ENCODE measurements at places on chromosomes 6 and 20. TPM values are rescaled to one million over a fixed set of nuclear protein-coding genes. Genes with fewer than 3 reads are reported as not detected.

DNA sequence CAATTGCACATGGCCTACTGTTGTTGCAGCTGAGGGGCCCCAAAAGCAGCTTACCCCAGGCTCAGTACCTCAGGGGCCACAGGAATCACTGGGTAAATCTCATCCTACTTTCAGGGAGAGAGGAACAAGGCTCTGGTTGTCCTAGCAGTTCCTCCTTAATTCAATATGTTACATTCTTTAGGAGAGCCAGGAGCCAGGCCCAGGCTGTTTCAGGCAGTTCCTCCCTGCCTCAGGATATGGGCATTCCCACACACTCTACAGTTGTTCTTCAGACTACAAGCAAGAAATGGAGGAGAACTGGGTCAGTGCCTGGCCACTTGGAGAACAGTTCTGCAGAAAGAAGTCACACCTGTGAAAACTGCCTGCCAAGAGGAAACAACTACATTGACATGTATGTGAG is 9.6 kb upstream of the BTN3A2 start:
- no peak for DNase-seq

DNA sequence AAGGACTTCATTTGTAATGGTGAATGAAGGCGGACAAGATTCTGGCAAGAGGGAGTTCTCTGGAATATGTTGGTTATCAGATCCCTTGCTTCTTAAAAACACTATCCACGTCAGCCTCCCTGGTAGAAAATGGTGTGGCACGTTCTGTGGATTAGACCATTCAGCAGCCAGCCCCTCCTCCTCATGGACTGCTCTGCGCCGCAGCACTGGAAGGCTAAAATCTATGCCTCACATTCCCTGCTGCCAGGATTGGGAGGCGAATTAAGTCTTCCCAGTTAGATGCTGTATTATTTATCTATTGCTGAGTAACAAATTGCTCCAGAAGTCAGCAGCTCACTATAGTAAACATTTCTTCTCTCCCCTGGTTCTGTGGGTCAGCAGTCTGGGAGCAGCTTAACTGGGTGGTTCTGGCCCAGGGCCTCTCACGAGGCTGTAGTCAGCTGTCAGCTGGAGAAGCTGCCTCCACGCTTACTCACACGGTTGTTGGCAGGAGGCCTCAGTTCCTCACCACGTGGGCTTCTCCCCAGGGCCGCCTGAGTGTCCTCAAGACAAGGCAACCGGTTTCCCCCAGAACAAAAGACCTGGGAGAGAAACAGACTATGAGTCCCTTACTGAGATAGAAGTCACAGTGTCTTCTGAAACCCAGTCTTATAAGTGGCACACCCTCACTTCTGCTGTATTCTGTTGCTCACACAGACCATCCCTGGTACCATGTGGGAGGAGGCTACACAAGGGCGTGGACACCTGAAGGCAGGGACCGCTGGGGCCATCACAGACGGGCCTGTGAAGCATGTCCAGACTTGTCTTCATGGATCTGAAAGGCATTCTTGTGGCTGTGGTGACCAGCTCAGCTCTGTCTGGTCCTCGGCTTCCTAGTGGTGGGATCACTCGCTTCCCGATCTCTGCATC is 101.0 kb downstream of the NRN1 start:
- DNase-seq, result peak; percentile 94

- no peak for DNase-seq
Observed at GRCh38 chr6:158639056-158639455, 5.5 kb downstream of the DYNLT1 start.

DNA sequence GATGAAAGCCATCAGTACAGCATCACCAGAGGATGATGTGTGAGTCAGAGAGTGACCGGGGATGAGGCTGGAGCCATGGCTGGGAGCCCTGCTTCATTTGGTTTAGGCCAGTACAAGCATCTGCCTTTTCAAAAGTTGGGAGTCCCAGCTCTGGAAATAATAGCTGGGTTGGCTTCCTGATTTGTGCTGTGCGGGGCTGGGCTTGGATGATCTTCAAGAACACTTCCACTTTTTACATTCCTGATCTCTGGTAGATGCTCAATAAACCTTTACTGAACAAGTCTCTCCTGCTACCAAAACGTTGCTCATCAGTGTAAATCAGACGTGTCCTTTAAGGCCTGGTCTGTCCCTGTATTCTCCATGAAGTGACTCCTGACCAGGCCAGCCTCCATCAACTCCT is 44.1 kb upstream of the ADGRF4 start:
- DNase-seq, result no peak

- DNase-seq, result peak; percentile 25
Observed at GRCh38 chr6:18016133-18016532, 28.7 kb upstream of the KIF13A start.

DNA sequence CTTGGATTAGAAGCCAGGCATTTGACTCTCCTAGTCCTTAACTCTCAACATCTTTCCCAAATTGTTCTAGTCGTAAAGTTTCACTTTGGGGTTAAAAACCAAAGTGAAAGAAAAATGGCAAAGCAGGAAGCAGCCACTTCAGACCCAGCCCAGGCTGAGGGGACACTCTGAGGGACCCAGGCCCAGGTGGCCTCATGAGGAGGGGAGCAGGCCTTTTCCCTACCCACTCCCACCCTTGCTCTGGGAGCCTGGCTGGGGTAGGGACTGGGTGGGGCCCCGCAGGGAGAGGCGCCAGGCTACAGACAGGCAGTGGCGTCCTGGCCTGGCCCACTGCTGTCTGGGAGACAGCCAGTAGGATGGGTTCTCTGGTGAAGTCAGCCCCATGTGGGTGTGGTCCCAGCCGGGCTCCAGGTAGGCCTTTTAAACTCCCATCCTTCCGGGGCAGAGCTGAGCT is 68.7 kb upstream of the MYL9 start:
- DNase-seq, result no peak

- no peak for DNase-seq
Observed at GRCh38 chr6:82183642-82184282, 63.8 kb downstream of the IBTK start.

DNA sequence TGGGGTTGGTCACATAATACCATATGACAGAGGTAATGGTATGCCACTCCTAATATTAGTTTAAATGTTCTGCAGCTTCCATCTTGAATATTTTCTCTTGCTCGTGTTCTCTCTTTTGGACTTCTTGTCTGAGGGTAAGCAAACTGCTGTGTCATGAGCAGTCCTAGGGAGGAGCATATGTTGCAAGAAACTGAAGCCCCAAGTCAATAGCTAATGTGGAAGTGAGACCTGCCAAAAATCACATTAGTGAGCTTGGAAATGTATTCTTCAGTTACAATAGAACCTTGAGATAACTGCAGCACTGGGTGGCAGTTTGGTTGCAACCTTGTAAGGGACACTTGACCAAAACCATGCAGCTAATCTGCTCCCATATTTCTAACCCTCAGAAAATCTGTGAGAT is 178.2 kb upstream of the IMPG1 start:
- no peak for DNase-seq

- no peak for DNase-seq
Observed at GRCh38 chr6:124658053-124658452, 304.2 kb upstream of the RNF217 start.

- DNase-seq, result peak; percentile 6
Observed at GRCh38 chr6:159606786-159607185, 86.3 kb downstream of the SOD2 start.

DNA sequence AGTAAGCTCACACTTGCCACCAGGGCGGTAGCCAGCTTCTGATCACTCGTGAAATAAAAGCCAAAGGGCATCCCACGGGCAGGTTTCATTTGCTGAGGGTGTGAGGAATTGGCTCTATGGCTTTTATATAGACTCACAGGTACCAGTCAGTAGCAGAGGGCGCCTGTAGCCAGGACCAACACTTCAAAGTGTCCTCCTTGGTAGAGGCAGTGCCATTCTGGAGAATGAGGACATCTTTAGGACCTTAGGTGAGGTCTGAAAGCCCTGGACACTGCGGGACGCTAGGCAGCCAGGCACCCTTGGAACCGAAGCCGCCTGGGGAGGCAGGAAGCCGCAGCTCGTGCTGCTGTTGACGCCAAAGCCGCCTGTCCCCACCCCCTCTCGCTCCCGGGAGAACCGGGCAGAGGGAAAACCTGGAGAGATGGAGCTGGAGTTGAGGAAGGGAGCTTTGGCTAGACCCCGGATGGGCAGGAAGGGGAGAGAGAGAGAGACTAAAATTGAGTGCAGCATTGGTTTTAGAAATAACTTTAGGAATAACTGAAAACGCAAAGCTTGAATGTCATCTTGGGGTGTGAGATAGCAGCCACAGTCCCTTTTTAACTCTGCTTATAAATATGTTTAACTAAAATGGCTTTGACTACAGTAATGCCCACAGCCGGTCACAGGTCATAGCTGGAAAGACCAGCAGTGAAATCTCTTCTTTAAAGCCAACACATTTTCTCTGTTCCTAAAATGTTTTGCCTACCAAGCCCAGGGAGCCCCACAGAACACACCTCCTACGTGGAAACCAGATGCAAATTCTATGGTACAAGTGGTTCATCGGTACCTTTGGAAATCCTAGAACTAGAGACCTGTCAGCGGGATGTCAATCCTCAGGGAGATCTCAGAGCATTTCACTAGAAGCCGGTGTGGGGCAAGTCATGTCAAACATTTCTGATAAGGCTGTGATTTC is 128.5 kb upstream of the CDYL start:
- DNase-seq, result peak; percentile 72

DNA sequence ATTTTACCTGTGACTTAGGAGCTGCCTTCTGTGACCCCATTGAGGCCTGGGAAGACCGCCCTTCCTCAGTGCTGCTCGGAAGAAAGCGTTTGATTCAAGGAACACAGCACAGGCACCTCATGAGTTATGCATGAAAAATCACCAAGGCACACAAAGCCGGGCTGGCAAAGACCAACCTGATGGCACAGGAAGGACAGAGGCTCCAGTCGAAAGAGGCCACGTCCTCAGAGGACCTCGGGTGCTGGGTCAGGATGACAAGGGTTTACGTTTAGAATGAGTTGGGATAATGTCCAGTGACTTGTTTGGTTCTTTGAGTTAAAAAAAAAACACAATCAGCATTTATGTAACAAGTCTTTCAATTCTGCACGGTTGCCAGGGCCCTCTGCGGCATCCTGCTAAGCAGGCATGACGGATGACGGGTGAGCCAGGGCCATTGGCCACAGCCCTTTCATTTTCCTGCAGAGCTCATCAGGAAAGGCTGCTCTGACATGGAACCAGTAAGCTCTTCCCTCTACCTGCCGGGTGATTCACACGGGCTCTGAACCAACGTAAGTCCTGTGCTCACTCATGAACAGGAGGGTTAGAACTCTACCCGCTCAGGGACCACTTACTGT is 112.8 kb downstream of the DACT2 start:
- no peak for DNase-seq

GRCh38 chr6:132052096-132052495 is 100.9 kb upstream of the CCN2 start:
- DNase-seq, result no peak

GRCh38 chr20:63858393-63859165 is 2.7 kb upstream of the ABHD16B start:
- DNase-seq, result peak; percentile 25

DNA sequence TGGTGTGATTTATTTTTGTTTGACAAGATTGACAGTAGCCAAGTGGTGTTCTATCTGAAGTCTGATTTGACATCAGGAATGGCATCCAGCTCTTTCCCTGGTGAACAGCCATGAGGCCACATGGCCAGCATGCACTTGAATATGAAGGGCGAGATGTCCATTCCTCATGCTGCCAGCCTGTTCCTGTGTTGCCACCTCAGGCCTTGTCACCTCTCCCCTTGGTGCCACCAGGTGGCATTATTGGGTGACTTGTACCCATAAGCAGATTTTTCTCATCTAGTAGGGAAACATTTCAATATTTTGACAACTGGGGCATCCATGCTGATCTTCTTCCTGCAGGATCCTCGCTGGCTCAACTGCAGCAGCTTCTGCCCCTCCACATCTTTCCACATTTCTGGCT is 199.1 kb downstream of the ERMARD start:
- DNase-seq, result no peak

GRCh38 chr6:116507324-116507723 is 4.1 kb upstream of the CALHM5 start:
- no peak for DNase-seq

DNA sequence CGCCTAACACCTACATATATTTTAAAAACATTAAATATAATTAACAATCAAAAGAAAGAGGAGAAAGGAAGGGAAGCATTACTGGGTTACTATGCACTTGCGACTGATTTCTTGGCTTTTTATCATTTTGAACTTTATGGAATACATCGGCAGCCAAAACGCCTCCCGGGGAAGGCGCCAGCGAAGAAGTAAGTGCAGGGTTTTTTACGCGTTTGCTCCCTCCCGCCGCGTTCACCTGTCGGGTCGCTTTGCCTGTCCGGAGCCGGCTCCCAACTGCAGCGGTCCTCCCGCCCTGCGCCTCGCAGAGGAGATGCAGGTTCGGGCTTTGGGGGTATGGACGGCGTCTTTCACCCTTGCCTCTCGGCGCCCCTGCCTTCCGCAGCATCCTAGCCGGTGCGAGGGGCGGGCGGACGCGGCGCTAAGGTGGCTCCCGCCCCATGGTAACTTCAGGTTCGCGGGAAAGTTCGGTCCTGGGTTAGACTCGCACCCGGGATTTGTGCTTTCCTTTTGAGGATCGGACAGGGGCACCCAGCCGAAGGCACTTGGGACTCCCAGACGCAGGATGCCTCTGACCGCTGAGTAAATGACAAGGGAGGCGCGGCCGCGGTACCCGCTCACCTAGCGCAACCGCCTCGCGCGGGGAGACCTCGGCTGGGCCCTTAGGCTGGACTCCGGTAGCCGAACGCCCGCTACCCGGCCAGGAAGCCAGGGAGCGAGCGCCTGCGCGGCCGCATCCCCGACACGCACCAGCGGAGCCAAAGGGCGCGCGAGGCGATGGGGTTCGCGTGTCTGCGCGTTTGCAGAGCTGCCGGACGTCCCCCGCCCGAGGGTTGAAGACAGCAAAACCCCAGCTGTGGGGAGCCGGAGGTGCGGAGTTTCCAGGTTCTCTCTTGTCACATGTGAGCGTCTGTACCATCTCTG is 891 bp downstream of the RSPO3 start:
- DNase-seq, result no peak

GRCh38 chr6:131854803-131855202 is 47.0 kb downstream of the ENPP1 start:
- DNase-seq, result no peak

DNA sequence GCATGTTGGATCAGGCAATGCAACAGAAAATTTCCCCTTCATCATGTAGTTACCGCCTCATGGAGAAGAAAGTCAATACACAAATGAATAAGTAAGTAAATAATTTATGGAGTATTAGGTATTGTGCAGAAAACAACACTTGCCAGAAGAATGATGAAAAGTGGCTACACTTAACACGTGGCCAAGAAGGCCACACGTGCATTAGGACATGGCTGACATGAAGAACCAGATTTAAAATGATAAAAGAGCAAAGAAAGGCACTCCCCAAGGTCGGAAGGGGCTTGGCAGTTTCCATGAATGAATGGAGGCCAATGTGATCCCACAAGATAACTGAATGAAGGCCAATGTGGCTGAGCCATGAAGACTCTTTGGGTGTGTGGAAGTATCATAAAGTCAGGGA is 447.2 kb downstream of the DOK5 start:
- DNase-seq, result no peak

Gene ELOVL2
- 4.6 TPM for total RNA-seq

Gene ANGPT4
- 0.12 TPM for total RNA-seq

Gene SH3BGRL2
- 14.1 TPM for total RNA-seq

Gene SRMS
- not detected for total RNA-seq

Gene FIG4
- 8.4 TPM for total RNA-seq

Gene TCF21
- total RNA-seq, result 0.52 TPM

Gene SLC32A1
- not detected for total RNA-seq

Gene ECT2L
- not detected for total RNA-seq

Gene TSHZ2
- 0.72 TPM for total RNA-seq

Gene C4B
- 3.7 TPM for total RNA-seq

Gene EYS
- total RNA-seq, result 0.07 TPM

Gene PRDM13
- total RNA-seq, result not detected

Gene TTLL9
- total RNA-seq, result 0.41 TPM

Gene POM121L2
- total RNA-seq, result not detected

Gene HLA-DPB1
- total RNA-seq, result 2.7 TPM

Gene TFAP2B
- not detected for total RNA-seq
